ENCODE measurements at places on chromosomes 13 and 19.

GRCh38 chr13:111338841-111339240 is 18.4 kb downstream of the TEX29 start:
- no peak for DNase-seq

- DNase-seq: no peak
Measured at GRCh38 chr13:33352526-33352925, 67.0 kb upstream of the STARD13 start.

DNA sequence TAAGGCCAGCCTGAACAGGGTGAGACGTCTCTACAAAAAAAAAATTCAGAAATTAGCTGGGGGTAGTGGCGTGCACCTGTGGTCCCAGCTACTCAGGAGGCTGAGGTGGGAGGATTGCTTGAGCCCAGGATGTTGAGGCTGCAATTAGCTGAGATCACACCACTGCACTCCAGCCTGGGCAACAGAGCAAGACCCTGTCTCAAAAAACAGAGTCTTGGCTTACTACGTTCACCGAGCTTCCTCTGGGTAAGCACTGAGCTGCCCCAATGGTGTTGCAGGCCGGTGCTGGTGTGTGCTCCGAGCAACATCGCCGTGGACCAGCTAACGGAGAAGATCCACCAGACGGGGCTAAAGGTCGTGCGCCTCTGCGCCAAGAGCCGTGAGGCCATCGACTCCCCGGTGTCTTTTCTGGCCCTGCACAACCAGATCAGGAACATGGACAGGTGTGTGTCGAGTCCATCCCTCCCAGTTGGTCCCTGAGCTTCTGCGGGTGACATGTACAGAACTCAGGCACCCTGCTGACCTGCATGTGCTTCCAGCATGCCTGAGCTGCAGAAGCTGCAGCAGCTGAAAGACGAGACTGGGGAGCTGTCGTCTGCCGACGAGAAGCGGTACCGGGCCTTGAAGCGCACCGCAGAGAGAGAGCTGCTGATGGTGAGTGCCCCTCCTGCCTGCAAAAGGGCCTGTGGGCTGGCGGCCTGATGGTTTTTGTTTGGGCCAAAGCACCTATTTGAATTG is 24.1 kb downstream of the UPF1 start:
- no peak for DNase-seq

- DNase-seq: no peak
Measured at GRCh38 chr19:4567584-4568071, 8.1 kb upstream of the SEMA6B start.

- no peak for DNase-seq
Measured at GRCh38 chr19:36081385-36081784, 26.7 kb downstream of the WDR62 start.

DNA sequence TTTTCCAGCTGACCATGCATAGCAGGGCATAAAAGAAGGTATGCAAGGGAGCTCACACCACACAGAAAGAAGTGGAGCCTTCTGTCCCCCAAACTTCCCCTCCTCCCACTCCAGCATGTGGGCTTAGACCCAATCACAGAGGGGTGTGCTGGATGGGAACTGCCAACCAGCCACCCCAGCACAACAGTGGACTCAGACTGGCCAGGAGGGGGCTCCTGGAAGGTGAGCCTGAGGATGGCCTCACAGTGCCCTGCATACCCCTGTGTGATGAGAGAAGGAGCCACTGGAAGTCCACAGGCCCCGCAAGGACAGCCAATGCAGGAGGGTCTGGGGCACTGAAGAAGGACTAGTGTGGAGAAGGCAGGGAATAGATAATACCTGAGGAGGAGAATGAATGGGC is 106.9 kb upstream of the SERP2 start:
- DNase-seq: no peak

GRCh38 chr19:6911523-6911922 is 24.1 kb downstream of the ADGRE1 start:
- no peak for DNase-seq

DNA sequence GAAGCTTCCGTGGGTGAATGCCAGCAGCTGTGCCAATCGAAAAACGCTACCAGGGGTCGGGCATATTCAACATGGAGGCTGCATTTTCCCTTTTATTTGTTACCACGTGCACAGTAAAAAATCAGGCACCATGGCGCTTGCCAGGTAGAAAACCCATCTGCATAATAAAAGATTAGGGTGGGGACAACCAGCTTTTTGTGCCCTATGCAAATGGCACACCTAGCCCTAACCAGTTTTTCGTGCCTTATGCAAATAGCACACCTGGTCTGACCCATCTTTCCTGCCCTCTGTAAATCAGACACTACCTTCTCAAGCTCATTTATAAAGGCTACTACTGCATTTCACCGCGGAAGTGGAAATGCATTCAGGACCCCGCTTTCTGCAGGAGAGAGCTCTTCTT is 62.1 kb upstream of the FREM2 start:
- no peak for DNase-seq

DNA sequence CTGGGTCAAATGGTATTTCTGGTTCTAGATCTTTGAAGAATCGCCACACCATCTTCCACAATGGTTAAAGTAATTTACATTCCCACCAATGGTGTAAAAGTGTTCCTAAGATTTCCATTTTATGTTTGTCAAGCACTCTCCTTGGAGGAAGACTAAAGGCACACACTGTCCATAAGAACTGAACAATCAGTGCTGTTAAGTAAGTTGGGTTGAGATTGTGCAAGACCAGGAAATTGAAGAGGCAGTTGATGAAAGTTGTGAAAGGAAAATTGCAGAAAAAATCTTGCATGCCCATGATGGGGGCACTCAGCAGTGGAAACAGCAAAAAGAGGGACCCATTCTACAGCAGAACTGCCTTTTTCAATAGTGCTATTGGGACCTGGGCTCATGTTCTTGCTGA is 323.6 kb downstream of the DLEU7 start:
- DNase-seq: no peak

DNA sequence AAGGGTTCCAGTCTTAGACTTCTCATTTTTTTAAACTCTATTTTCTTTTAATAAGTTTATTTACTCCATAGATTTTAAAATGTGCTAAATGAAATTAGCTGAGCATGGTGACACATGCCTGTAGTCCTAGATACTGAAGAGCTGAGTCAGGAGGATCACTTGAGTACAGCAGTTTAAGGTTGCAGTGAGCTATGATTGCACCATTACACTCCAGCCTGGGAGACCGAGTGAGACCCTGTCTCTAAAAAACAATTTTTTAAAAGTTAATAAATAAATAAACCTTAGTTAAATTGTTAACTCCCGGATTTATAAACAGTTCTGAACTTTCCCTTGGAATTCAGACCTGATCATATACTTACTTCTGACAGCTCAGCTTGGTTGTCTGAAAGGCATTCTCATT is 32.5 kb downstream of the PCDH20 start:
- no peak for DNase-seq

DNA sequence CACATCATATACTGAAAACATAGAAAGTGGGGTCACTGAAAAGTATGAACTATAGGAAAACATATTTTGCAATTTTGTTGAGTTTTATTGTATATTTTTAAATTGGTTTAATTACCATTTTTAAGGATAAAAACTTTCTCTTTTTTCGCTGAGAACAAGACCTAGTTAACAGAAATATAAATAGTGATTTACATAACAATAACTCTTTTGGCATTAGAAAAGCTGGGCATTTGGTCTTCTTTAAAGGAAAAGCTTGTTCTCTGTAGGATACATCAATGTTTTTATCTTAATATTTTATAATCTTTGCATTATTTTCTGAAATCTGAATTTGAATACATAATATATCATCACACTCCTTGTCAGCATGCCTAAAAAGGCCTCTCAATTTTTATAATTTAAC is 47.4 kb upstream of the MYCBP2 start:
- DNase-seq: no peak

DNA sequence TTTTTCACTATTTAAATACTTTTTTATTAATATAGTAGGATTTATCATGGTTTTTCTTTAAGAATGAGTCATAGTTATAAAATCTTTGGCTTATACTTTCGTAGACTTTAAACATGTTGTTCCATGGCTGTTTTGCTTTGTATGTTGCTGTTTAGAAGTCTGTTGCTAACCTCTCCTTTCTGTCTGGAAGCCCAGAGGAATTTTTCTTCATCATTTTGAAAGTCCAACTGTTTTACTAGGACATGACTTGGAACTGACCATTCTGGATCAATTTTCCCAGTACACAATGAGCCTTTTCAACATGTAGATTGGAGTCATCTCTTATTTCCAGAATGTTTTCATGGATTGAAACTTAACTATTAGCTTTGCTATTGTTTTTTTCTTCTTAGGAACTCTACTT is 7.9 kb downstream of the CAB39L start:
- DNase-seq: no peak

GRCh38 chr13:30340331-30341250 is 33.2 kb upstream of the KATNAL1 start:
- DNase-seq: no peak
